ENCODE measurements at places on chromosomes 3 and 15.

DNA sequence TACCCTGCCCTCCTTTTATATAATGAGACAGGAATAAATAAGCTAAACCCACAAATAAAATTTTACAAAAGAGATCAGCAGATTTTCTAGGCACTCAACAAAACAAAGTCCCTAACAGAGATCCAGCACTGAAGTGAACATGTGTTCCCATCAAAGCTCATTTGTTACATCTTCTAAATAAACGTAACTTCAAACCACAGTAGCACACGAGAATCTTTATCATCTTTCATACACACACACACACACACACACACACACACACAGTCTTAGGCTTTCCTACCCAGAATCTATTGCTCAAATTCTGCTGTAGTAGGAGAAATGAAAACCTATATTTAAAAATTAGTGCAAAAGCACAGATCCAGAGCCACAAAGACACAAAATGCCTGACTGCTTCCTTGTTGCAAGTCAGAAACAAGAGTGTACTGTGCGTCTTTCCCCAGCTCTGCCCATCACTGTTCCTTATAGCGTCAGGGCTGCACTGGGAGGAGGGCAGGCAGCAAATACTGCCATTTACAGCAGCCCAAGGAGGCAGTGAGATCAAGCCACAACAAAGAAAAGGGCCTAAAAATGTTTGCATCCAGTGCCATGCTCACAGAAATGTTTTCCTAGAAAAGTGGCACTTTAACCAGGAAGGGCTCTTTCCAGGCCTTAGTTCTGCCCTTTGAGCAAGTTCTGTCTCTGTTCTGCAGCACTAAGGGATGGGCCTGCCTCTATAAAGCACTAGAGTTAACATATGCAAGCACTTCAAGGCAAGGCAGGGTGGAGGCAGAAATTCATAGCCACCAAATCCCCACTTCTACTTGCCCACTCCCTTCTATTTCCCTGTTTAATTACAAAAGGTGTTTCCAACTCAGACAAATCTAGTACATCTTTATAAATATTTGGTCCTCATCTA, 6.0 kb downstream of the IP6K1 start:
- DNase-seq = no peak

DNA sequence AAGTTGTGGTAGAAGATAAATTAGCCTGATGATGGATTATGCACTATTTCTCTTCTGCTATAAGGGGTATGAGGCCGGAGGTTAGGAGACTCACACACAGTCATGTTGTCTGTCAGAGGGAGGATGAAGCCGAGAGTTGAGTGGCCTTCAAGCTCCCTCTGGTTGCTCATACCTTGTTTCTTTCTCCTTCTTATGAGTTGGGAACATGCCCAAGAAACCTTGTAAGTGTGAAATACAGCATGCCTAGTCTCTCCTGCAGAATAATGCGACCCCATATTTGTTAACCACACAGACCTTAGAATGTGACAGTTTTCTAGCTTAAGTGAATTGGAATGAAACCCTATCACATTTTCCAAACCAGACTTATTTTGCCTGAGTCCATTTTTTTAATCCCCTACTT, 366.7 kb downstream of the PTPRG start:
- DNase-seq = no peak

DNA sequence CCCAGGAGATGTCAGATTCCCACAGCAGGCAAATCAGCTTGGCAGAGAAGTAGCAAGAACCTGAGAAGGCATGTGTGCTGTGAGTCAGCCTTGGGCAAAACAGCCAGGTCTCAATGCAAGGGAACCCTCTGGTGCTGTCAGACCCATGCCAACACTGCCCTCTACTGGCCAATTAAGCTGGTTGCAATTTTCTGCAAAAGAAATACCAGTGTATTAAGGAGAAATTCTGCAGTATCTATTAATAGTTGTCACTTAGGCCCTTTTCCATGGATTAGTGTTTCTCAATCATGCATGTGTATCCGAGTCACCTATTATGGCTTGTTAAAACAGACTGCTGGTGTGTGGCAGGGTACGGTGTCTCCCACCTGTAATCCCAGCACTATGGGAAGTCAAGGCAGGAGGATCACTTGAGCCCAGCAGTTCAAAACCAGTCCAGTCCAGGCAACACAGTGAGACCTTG, 26.2 kb downstream of the MAP4 start:
- peak; percentile 76 for DNase-seq

DNA sequence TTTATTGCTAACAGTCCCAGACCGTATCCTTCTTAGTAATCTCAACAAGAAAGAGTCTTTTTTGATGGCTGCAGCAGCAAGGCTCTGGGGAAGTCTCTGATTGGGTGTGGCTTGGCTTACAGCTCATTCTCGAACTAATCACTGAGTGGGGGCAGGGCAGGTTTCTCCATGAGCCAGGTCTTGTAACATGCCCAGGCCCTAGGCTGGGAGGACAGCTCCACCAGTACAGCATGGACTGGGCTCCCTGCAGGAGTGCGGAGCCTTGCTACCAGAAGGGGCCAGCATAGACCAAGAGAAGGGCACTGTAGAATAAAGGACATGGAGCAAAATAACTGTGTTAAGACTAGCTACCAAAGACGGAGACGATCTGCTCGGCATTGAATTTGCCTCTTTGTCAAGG, 7.2 kb downstream of the CD276 start:
- peak; percentile 86 for DNase-seq

GRCh38 chr3:193744822-193745684, 152.0 kb downstream of the OPA1 start:
- no peak for DNase-seq

- no peak for DNase-seq
Observed at GRCh38 chr3:143090486-143090885, 29.1 kb upstream of the CHST2 start.

- DNase-seq = no peak
Observed at GRCh38 chr3:105715372-105715771, 153.4 kb downstream of the CBLB start.

DNA sequence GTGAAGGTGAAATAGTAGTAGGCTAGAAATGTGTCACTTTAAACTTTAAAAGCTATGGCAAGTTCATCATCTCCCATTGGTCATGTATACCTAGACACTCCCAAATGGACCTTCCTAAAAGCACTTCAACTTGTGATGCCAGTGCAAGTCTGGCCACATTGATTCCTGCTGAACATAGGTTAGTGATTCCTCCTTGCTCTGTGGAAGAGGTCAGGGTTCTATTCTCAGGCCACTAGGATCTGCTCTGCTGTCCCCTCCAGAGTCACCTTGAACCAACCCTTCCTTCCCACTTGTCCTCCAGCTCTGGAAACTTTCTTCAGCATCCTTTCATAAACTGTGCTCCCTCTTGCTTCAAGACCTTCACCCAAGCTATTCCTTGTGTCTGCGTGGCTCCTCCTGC, 301.7 kb downstream of the RPLP1 start:
- DNase-seq = no peak

DNA sequence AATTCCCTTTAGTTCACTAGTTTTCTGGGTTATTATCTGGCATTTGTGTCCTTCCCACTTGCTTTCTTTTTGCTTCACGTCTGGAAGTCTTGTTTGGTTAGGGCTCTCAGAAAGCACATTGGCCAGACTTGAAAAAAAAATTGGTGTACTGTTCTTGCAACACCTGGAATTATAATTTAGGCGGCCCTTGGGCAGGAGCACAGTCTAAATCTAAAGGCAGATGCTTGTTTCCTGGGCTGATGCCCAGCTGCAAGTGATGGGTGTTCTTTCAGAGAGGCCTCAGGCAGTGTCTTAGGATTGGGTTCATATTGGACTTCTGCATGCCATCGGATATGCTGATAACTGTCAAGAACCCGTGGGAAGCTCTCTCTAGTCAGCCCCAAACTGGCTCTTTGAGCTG, 521.5 kb downstream of the PDCD6IP start:
- DNase-seq = no peak

DNA sequence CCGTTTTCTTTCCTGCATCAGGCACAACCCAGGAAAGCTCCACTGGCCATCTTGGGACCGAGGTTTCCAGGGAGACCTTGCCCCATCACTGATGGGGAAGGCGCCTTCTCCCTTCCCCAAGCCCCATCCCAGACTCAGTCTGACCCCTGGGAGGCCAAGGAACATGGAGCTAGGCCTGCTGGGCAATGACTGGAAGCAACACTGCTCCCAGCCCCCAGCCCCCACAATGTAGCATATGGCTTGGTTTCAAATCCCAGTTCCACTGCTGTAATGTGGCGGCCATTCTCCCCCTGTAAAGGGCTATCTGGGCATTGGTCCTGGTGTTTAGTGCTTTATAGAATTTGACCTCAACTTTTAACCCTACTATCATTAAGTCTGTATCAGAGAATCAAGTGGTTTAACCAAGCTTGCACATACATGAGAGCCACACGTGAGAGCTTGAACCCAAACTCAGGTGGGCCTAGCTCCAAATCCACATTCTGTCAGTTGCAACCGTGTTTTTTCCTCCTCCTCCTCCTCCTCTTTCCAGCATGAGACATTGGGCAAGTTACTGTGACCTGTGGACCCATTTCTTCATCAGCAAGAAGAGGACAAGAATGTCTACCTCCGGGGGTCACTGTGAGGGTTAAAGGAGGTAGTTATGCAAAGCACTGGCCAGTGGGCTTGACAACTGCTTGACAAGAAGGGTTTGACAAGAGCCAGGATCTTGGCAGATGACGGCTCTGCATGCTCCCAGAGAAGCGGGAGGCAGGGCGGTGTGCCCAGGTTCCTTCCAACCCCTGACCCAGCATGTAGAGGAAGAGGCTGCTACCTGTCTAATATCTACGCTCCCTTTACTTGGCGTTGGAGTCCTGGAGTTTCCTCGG, 37.4 kb downstream of the KLHL25 start:
- no peak for DNase-seq

- DNase-seq = no peak
Observed at GRCh38 chr15:92663250-92663951, 7.8 kb upstream of the FAM174B start.

DNA sequence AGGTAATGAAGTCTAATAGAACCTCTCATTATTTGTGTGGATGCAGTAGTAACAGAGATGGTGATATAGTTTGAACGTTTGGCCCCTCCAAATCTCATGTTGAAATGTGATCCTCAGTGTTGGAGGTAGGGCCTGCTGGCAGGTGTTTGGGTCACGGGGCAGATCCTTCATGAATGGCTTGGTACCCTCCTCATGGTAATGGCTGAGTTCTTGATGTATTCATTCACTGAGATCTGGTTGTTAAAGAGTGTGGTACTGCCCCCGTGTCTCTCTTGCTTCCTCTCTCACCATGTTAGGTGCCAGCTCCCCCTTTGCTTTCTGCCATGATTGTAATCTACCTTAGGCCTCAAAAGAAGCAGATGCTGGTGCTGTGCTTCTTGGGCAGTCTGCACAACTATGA, 606.8 kb downstream of the UNC13C start:
- DNase-seq = no peak

Data from H9 (cell line).